ENCODE measurements at places on chromosomes 11 and 22.

GRCh38 chr22:25139062-25139461 lies 60.6 kb upstream of the CRYBB3 start:
- DNase-seq: no peak

- DNase-seq: no peak
These were observed 10.5 kb downstream of the SCN4B start for GRCh38 chr11:118142081-118142480.

- DNase-seq: no peak
These were observed 24.4 kb downstream of the AASDHPPT start for GRCh38 chr11:106101819-106102218.

GRCh38 chr11:107666911-107667613 lies 44.8 kb downstream of the SLN start:
- DNase-seq: no peak

GRCh38 chr11:96648991-96649390 lies 259.2 kb downstream of the JRKL start:
- no peak for DNase-seq

- DNase-seq: no peak
These were observed 41.0 kb upstream of the RASSF10 start for GRCh38 chr11:12968101-12968500.

DNA sequence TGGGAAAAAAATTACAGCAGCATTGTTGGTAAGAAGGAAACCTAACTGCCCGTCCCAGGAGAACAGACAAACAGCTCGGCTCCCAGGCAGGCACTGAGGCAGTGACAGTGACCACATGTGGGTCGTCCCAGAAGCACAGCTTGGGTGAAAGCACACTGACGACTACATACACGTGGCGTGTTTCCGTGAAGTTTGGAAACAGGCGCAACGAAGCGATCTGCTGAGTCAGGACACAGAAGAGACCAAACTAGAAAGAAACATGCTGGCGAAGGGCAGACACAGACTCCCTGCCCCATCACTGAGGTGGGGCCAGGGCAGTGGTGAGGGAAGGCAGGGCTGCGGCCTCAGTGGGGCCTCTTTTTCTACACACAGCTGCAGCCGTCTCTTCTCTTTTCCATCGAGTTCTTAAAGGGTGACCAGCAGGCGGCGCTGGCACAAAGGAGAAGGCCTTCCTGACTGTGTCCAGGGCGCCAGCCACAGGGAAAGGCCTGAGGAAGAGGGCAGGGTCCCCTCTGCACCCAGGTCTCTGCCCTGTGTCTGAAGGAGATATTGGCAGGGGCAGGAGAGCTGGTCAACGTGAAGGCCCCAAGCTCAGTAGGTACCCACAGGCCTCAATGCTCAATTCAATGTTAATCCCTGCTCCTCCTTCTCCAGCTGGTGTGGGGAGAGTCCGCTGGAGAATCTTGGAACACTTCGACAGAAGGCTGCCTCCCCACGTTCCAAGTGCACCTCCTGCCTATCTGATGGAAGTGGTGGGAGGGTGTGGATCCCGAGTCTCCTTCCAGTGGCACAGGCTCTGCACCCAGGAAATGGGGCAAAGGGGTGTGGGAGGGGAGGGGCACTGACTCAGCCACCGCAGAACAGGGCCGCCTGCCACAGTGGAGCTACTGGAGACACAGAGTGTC lies 19.9 kb downstream of the CARS1 start:
- DNase-seq: peak; percentile 73

GRCh38 chr22:49951000-49951677 lies 9.4 kb upstream of the PIM3 start:
- DNase-seq: no peak

DNA sequence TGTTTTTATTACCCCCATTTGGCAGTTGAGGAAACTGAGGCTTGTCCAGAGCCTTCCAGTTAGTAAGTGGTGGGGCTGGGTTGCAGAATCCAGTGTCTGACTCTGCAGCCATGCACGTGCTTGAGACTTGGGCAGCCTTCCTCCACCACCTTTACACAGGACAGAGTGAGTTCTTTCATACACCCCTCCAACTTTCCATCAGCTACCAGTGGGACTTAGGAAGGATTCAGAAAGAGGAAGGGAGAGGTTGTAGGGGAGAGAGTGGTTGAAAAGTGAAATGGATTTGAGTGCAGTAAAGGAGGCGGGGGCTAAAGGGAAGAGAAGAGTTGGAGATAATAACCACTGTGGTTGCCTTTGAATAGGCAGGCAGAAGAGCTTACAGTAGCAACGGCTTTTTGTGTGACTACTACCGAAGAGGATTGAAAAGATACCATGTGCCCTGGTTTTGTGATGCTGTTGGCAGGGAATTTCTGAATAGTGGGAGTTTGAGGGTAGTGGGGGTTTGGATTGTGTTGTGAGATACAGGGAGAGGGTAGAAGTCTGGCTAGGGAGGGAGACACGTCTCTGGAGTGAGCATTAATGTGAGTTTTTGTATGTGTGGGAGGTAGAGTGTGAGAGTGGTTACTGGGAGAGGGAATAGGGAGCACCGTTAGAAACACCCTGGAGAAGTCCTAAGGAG lies 1.7 kb downstream of the UVRAG start:
- DNase-seq: peak; percentile 17

GRCh38 chr11:19537803-19538453 lies 174.7 kb upstream of the NAV2 start:
- no peak for DNase-seq

GRCh38 chr11:43582863-43583462 lies 97.6 kb upstream of the HSD17B12 start:
- no peak for DNase-seq

GRCh38 chr22:22087854-22088657 lies 105.5 kb upstream of the TOP3B start:
- no peak for DNase-seq

- no peak for DNase-seq
These were observed 455.8 kb downstream of the MIAT start for GRCh38 chr22:27113211-27113635.

DNA sequence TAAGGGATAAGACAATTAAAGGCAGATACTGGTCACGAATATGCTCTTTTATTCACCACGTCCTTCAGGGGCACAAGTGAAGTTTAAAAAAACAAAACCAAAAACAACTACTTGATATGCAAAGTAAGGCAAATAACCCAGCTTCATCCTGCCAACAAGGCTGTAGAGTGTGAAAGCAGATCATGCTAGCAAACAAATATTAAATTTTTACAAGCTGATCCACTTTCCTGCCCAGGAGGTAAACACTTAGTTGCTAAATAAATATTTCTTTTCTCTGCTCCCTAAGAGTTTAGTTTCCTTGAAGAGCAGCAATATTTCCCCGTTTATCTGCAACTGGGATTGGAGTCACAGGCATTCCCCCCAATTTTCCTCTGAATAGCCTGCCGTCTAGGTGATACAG lies 300.2 kb downstream of the LARGE1 start:
- DNase-seq: no peak

GRCh38 chr22:26708256-26709009 lies 51.0 kb downstream of the MIAT start:
- DNase-seq: no peak

- DNase-seq: no peak
These were observed 25.7 kb downstream of the AMPD3 start for GRCh38 chr11:10480760-10481159.

GRCh38 chr11:14784230-14784629 lies 107.8 kb downstream of the CYP2R1 start:
- no peak for DNase-seq

Data from hematopoietic multipotent progenitor cell treated with erythropoietin and hydrocortisone succinate and interleukin-3 and kit ligand, for 15 days (in vitro differentiated cells).